EL (cell line): ENCODE measurements at places on chromosomes 13 and 19.

DNA sequence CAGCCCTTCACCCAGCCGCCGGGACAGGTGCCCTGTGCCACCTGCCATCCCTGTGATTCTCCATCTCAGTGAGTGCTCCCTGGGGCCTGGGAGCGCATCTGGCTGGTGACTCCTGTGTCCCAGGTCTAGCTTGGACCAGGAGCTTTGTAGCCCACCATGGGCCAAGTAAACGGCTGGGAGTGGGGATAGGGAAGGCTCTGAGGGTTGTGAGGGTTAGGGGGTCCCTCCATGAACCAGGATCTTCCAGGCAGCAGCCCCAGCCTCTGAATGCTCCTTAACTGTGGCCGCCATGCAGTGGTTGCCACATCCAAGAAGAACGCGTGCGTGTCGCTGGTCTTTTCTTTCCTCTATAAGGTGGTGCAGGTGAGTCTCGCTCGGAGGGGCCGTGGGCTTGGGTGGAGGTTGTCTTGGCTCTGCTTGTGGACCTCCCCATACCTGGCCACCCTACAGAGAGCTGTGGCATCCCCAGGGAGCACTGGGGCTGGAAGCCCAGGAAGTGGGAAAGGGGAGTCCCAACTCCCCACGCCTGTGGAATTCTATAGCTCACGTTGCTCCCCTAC, 8.4 kb downstream of the AP1M1 start:
- no peak for DNase-seq

GRCh38 chr13:64029343-64030093, 2613.9 kb upstream of the PCDH20 start:
- no peak for DNase-seq

DNA sequence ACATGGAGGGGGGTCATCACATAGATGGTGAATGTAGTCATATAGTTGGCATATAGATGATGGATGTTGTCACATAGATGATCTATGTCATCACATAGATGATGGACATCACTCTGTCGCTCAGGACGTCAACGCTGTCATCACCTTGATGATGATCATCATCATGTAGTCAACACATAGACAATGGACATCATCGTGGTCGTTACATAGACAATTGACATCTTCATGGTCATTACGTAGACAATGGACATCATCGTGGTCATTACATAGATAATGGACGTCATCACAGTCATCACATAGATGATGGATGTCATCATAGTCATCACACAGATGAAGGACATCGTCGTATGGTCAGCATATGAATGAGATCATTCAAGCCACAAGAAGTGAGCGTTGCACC, 28.6 kb upstream of the SLC15A1 start:
- DNase-seq: no peak

- DNase-seq: no peak
Observed at GRCh38 chr13:99215184-99215830, 14.7 kb downstream of the UBAC2 start.

GRCh38 chr13:79805317-79805716, 324.4 kb downstream of the NDFIP2 start:
- DNase-seq: no peak
